ENCODE measurements at places on chromosomes 11 and 22.

DNA sequence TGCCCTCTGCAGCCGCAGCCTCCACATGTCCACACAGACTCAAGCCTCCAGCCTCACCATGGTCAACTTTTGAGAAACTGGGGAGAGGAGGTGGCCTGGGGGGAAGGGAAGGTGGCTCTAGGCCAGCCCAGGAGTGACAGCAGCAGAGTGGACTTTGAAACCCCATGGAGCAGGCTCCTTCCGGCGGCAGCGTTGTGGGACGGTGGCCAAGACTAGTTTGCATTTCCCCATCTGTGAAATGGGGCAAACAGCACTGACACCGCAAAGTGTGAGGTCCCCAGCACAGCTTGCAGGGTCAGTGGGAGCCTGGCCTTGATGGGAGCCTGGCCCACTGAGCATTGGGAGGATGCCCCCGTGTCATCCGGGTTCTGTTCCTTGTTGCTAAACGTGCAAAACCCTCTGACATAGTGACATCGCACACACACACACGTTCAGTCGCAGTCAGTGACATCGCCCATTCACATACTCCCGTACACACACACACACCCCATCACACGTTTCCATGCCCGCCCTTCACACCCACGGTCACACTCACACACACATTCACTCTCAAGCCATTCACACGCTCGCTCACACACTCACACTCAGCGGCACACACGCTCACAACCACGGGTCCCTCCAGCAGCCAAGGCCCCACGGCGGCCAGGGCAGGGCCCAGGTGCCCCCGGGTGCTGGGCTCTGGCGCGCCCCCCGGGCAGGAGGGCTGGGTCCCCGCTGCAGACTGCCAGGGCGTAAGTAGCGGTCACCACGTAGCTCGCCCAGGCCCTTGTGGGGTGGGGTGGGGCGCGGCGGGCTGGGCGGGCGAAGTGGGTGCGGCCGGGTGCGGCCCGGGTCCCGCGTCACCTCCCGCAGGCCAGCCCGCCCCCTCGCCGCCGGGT lies 585 bp downstream of the CYB5R3 start:
- ATAC-seq: peak; percentile 55

- peak; percentile 27 for ATAC-seq
Measured at GRCh38 chr11:19938169-19938856, 222.0 kb downstream of the DBX1 start.

DNA sequence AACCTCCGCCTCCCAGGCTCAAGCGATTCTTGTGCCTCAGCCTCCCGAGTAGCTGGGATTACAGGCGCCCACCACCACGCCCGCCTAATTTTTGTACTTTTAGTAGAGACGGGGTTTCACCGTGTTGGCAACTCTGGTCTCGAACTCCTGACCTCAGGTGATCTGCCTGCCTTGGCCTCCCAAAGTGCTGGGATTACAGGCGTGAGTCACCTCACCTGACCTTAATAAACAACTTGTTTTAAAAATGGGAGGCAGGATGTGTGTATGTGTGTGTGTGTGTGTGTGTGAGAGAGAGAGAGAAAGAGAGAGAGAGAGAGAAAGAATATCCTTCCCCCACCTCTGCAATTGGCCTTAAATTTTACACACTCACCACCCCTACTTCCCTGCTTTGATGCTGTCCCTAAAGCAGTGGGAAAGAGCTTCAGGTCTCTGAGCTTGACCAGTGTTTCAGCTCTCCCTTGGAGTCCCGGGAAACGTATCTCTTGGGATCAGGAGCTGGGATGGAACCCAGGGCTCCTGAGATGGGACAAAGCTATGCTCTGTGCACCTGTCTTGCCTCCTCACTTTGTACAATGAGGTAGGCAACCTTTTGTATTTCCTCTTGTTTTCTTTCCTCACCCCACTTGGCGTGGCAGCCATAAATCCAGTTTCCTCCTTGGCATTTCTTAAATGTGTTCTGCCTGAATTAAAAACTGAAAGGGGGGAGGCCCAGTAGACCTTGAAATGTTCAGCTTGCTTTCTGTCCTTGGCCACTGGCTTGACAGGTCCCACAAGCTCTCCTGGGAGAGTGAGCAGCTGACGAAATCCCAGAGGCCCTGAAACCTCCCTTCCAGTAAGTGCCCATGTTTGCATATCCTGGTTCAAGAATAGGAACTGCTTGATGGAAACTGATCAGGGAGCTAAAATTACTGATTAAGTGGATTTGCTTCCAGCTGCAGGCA lies 17.8 kb upstream of the XBP1 start:
- ATAC-seq: no peak

DNA sequence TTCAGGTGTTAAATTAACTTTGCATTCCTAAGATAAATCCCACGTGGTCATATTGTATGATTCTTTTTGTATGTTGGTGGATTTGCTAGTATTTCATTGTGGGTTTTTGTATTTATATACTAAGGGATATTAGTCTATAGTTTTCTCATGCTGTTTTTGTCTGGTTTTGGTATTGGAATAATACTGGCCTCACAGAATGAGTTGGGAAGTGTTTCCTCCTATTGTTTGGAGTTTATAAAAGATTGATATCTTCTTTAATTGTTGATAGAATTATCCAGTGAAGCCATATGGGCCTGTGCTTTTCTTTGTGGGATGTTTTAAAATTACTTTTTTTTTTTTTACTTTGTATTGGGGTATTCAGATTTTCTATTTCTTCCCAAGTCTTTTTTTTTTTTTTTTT lies 59.8 kb downstream of the QSER1 start:
- ATAC-seq: no peak

DNA sequence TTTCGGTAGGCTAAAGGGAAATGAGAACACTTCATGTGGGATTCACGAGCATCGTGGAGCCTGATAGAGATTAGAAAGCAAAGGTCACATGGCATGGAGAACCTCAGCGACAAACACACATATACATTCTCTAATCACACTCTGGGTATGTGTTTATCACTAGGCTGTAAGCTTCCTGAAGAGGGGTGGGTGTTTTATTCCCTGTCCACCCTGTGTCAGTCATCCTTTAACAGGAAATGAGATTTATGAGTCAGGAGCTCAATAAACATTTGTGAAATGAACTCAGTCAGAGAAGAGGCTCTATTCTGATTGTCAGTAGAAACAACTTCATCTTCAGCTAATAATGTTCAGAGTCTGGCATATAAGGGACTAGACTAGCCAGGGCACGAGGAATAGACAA lies 71.7 kb upstream of the EIF3M start:
- no peak for ATAC-seq

DNA sequence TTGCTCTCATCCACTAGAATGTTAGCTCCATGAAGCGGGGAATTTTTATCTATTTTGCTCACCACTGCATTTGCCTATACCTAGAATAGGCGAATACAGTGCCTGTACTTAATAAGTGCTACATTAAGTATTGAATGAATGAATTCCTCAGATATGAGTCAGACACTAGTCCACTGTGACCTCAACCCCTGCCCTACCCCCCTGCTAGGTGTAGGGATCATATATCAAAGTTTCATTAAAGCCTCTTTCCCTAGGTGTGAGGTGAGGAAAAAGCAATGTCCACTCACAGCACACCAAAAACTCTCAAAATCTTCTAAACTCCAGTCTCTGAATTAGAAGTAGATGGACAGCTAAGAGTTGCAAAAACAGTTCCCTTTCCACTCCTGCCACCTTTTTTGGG lies 9.8 kb upstream of the PSMA1 start:
- no peak for ATAC-seq

All from activated CD4-positive, CD25-positive, alpha-beta regulatory T cell treated with anti-CD3 and anti-CD28 coated beads, Interleukin-2, amount 50 U/mL, for 24 hours (primary cell).